Right atrium auricular region (tissue), 2 donors: ENCODE measurements at places on chromosomes 4 and X. TPM values are rescaled to one million over a fixed set of nuclear protein-coding genes. Genes with fewer than 3 reads are reported as not detected.

Gene SUPT20HL2
- total RNA-seq, result not detected

GRCh38 chr4:106041294-106042002 is 146.2 kb downstream of the NPNT start:
- no peak overlapping the region for H3K4me3 ChIP-seq
- H3K4me1 ChIP-seq, result no peaks in the 10 kb centered on the region
- no peaks in the 10 kb centered on the region for H3K36me3 ChIP-seq
- no peak overlapping the region for H3K27ac ChIP-seq
- DNase-seq, result no peak
- H3K27me3 ChIP-seq, result no peaks in the 10 kb centered on the region

- no peaks in the 10 kb centered on the region for H3K27me3 ChIP-seq
- no peak overlapping the region for H3K27ac ChIP-seq
- no peaks in the 10 kb centered on the region for H3K36me3 ChIP-seq
- no peaks in the 10 kb centered on the region for H3K4me1 ChIP-seq
- H3K4me3 ChIP-seq, result no peak overlapping the region
Measured at GRCh38 chr4:19992471-19993093, 259.1 kb upstream of the SLIT2 start.

Gene MOSPD2
- 4.3 TPM for total RNA-seq

Gene SLC6A14
- not detected for total RNA-seq

Gene MAGEA2B
- not detected for total RNA-seq

Gene SEL1L3
- 5.4 TPM for total RNA-seq

Gene TRIM75
- not detected for total RNA-seq

Gene CD99
- total RNA-seq, result 234 TPM

DNA sequence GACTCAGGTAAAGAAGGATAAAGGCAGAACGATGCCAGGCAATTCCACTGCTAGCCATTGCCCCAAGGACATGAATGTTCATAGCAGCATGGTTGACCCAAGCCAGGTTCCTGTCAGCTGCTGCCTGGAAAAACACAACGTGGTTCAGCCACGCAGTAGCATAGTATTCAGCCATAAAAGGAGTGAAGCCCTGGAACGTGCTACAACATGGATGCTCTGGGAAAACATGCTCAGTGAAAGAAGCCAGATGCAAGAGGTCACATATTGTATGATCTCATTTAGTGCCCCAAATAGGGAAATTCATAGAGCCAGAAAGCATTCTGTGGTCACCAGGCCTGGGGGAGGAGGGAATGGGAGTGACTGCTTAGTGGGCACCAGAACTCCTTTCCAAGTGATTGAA is 129.8 kb downstream of the GPR143 start:
- no peaks in the 10 kb centered on the region for H3K27me3 ChIP-seq
- no peaks in the 10 kb centered on the region for H3K36me3 ChIP-seq
- no peak overlapping the region for H3K4me3 ChIP-seq
- H3K4me1 ChIP-seq, result no peaks in the 10 kb centered on the region
- H3K27ac ChIP-seq, result no peak overlapping the region
- DNase-seq, result no peak

Gene EPGN
- total RNA-seq, result 1.8 TPM

- DNase-seq, result no peak
- H3K27me3 ChIP-seq, result no peaks in the 10 kb centered on the region
- peaks cover 9% of the 10 kb centered on the region for H3K36me3 ChIP-seq
- no peaks in the 10 kb centered on the region for H3K4me1 ChIP-seq
Measured at GRCh38 chr4:148059617-148060180, 327.8 kb downstream of the ARHGAP10 start.

- H3K4me3 ChIP-seq, result no peak overlapping the region
- DNase-seq, result no peak
- no peak overlapping the region for H3K27ac ChIP-seq
- H3K27me3 ChIP-seq, result no peaks in the 10 kb centered on the region
- no peaks in the 10 kb centered on the region for H3K36me3 ChIP-seq
- no peaks in the 10 kb centered on the region for H3K4me1 ChIP-seq
Measured at GRCh38 chr4:94127707-94128328, 79.8 kb upstream of the SMARCAD1 start.

Gene SPANXN1
- total RNA-seq, result not detected

- no peaks in the 10 kb centered on the region for H3K4me1 ChIP-seq
- no peaks in the 10 kb centered on the region for H3K36me3 ChIP-seq
- DNase-seq, result no peak
- peak within 1 kb of the TSS; percentile 53 for H3K4me3 ChIP-seq
- no peak within 1 kb of the TSS for H3K27ac ChIP-seq
Measured at GRCh38 chrX:134236626-134237614, at the start of gene CCDC160. Gene CCDC160 (plus strand): TSS chrX:134237182. CDS start chrX:134244801, 7,619 bp downstream.

DNA sequence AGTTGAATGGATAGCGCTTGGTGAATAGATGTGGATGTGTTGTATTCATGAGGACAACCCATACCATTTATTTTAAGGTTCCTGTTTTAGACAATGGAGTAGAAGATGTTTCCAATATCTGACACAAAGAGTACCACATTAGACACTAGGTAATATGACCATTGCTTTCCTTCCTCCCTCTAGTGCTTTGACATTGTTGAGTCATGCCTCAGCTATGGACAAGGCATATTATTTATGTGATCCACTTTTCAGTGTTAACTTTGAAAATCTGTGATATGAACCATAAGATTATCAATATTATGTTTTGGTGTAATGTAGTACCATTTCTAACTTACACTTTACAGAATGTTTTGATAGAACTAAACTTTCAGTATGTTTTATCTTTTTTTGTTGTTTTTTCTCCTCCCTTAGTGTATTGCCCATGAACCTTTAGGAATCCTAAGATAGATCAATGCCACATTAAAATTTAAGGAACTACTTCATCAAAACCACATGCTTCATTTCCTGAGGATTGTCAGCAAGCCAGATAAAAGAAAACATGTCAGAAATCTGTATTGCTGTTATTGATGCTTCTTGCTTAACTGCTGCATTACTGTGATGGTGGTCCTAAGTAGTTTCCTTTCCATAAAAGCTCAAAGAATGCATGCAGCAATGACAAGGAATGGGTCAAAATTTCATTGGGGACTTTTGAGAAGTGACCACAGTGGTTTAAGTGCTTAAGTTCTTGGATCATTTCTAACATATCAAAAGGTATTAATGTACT is 105.0 kb downstream of the PCDH7 start:
- no peak for DNase-seq
- no peak overlapping the region for H3K27ac ChIP-seq
- H3K4me3 ChIP-seq, result no peak overlapping the region
- no peaks in the 10 kb centered on the region for H3K27me3 ChIP-seq

Gene ADH1C
- 4.9 TPM for total RNA-seq

Gene CSTF2
- 3.6 TPM for total RNA-seq

Gene NPNT
- 10.5 TPM for total RNA-seq

DNA sequence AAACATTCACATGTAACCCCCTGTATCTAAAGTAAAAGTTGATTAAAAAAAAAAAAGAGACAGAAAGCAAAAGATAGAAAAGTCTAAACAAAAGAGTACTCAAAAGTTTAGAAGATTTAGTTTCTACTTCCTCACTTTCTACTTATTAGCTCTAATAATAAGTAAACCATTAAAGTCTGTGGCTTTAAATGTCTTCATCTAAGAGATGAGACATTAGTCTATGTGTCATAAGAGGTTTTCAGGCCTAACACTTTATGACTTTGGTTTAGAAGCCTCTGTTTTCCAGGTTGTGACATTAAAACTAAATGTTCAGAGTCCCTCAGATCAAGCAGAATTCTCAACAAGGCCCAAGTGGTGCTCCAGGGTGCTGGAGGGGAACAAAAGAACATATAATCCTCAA is 42.2 kb upstream of the GUCY1A1 start:
- H3K4me1 ChIP-seq, result no peaks in the 10 kb centered on the region
- DNase-seq, result no peak
- no peak overlapping the region for H3K27ac ChIP-seq
- H3K36me3 ChIP-seq, result no peaks in the 10 kb centered on the region
- no peaks in the 10 kb centered on the region for H3K27me3 ChIP-seq

DNA sequence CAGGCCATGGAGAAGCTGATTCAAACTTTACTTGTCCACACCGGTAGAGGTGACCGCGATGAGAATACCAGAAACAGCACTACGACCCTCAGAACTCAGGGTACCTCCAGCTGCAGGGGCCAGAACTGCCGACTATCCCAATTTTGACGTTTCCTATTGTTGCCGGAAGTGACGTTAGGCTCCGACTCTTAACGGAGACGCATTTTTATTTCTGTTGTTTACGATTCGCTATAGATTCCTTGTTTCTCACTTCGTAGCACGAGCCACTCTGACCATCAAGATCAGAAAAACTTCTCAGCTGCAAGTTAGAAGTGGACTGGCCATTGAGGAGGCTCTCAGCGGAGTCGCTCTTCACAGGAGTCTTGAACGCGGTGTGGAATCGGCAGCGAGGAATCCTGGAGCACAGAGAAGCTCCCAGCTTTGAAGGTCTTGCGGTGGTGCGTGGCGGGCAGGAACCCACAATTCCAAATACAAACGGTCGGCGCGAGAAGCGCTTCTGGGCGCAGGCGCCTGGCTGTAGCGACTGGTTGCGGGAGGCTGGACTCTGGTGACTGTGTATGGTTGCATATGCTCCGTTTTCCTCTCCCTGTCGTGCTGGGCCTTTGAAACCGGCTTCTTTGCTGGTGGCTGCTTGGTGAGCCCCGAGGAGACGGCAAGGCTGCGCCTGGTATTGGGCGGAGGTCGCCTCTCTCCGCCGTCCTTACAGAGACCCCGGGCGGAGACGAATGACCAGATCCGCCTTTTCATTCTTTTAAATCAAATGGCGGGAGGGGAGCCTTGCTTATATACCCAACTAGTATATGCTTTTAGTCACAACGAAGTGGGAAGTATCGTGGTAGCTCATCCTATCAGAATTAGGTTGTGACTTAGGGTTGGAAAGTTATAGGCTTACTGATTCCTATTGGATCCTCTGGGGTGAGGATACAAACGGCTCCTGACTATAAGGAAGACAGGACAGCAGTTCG is at the start of the genes CEP44 and FBXO8:
CEP44 (plus strand) TSS at position 405 of the 965 bp plus-strand sequence. CDS start 15,211 bp downstream, outside the sequence.
FBXO8 (minus strand) TSS at position 161 of the 965 bp plus-strand sequence. CDS start 20,575 bp downstream, outside the sequence.
- H3K36me3 ChIP-seq, result no peaks in the 10 kb centered on the region
- H3K27me3 ChIP-seq, result no peaks in the 10 kb centered on the region
- peak; percentile 74 for DNase-seq
- H3K4me1 ChIP-seq, result peaks cover 30% of the 10 kb centered on the region
- peak within 1 kb of the TSS; percentile 76 for H3K4me3 ChIP-seq
- peak within 1 kb of the TSS; percentile 99 for H3K27ac ChIP-seq

DNA sequence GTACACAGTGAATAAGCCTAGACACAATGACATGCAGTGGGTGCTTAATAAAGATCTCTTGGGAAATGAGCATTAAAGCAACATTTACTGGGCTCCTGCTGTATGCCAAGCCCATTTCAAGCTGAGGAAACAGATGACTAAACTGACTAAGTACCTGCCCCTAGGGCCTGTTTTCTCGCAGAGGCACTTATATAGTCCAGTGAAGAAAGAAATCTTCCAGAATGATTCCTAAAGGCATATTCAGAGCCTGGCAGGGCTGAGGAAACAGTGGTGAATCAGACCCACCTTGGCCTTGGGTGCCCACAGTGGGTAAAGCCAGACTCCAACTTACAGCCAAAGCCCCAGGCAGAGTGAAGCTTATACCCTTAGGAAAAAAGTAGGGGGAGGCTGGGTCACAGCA is 22.0 kb upstream of the S100P start:
- no peaks in the 10 kb centered on the region for H3K36me3 ChIP-seq
- H3K27ac ChIP-seq, result no peak overlapping the region
- no peak overlapping the region for H3K4me3 ChIP-seq
- H3K4me1 ChIP-seq, result peaks cover 23% of the 10 kb centered on the region

Gene F9
- total RNA-seq, result not detected

Gene SMARCA1
- 24.1 TPM for total RNA-seq

DNA sequence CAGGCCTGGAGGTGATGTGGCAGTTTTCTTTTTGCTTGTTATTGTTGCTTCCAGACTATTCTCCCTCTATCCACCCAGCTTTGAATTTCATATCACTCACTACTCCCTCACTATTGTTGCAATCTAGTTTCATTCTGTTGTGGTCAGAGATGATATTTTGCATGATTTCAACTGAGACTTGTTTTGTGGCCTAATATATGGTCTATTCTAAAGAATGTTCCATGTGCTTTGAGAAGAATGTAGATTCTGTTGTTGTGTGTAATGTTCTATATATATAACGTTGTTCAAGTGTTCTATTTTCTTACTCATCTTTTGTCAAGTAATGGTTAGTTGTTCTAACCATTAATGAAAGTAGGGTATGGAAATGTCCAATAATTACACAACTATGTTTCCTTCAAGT is 59.0 kb downstream of the THOC2 start:
- no peaks in the 10 kb centered on the region for H3K27me3 ChIP-seq
- H3K27ac ChIP-seq, result no peak overlapping the region
- H3K36me3 ChIP-seq, result peaks cover 7% of the 10 kb centered on the region
- DNase-seq, result no peak
- H3K4me3 ChIP-seq, result no peak overlapping the region

- no peak overlapping the region for H3K4me3 ChIP-seq
- H3K4me1 ChIP-seq, result no peaks in the 10 kb centered on the region
- H3K27ac ChIP-seq, result no peak overlapping the region
Measured at GRCh38 chr4:85086721-85087120, 120.2 kb upstream of the WDFY3 start.

DNA sequence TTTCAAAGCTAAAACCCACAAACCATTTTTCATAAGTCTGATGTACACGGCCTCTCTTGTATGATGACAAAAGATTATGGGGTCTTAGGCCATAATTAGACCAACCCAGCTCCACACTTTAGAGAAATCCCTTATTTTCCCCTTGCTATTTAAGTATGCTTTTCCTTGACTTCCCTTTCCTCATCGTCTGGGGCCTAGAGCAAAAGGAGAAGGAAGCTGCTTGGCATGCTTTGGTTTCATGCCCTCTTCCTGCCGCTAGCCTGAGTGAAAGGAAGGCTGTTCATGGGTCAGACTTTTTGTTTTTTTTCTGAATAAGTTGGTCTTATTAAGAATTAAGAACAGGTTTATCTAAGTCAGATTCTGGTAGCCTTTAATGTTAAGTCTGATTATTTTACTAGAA is 10.6 kb upstream of the RASGEF1B start:
- H3K4me3 ChIP-seq, result no peak overlapping the region
- no peak overlapping the region for H3K27ac ChIP-seq
- no peaks in the 10 kb centered on the region for H3K27me3 ChIP-seq
- no peaks in the 10 kb centered on the region for H3K4me1 ChIP-seq

GRCh38 chr4:184911310-184911709 is 85.5 kb upstream of the ACSL1 start:
- H3K4me1 ChIP-seq, result no peaks in the 10 kb centered on the region
- no peak overlapping the region for H3K4me3 ChIP-seq
- H3K36me3 ChIP-seq, result no peaks in the 10 kb centered on the region
- no peaks in the 10 kb centered on the region for H3K27me3 ChIP-seq
- DNase-seq, result no peak

Gene CABS1
- not detected for total RNA-seq

Gene FRMPD4
- 1.2 TPM for total RNA-seq

GRCh38 chrX:131763674-131764073 is 219.8 kb downstream of the OR13H1 start:
- no peaks in the 10 kb centered on the region for H3K4me1 ChIP-seq
- no peaks in the 10 kb centered on the region for H3K27me3 ChIP-seq
- H3K27ac ChIP-seq, result no peak overlapping the region
- H3K36me3 ChIP-seq, result no peaks in the 10 kb centered on the region

GRCh38 chrX:109184506-109185139 is 297.3 kb downstream of the GUCY2F start:
- no peak for DNase-seq
- no peaks in the 10 kb centered on the region for H3K36me3 ChIP-seq
- no peaks in the 10 kb centered on the region for H3K27me3 ChIP-seq
- no peaks in the 10 kb centered on the region for H3K4me1 ChIP-seq
- no peak overlapping the region for H3K4me3 ChIP-seq
